Thoracic aorta (tissue), 2 donors: ENCODE measurements at places on chromosomes 16 and 17. TPM values are rescaled to one million over a fixed set of nuclear protein-coding genes. Genes with fewer than 3 reads are reported as not detected.

TBX21 gene
- not detected for total RNA-seq

CEP295NL gene
- total RNA-seq = 6.8 TPM

MARF1 gene
- total RNA-seq = 49.6 TPM

GINS2 gene
- total RNA-seq = 0.28 TPM

DNA sequence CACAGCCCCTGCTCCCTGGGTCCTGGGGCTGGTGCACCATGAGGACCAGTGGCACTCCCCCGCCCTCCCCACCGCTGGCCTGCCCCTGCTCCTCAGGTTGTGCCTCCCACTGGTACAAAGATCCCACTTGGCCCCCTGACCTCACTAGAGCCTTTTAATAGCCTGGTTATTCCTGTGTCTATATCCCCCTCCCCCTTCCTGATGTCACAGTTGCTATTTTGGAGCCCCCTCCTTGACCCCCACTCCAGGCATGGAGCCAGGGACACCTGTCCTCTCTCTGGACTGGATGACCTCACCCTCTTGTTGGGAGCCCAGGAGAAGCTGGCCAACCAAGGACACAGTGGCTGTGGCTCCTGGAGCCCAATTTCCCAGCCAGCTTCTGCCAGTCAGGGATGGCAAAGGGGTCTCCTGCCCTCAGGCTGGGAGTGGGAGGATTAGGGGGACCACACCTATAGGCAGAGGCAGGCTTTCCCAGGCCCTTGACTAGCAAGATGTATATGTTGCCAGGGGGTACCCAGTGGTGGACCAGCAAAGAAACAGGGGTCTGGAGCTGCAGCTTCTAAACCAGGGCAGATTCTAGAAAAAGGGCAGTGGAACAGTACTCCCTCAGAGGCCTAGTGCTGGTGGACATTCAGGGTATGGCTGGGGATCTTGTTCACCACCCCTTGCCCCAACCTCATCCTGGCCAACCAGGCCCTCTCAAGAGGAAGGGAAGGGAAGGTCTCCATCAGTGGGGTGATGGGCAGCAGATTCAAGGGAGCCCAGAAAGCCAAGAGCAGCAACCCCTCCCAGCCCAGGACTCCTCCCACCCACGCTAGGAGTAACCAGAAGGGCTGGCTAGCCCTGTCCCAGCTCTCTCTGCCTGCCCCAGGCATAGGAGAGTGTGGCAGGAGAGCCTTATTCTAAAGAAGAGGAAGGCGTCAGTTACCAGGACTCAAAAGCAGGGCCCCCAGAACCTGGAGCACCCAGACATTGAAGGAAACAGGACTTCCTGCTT, 10.9 kb downstream of the HDAC5 start:
- DNase-seq = no peak
- H3K27me3 ChIP-seq = no peaks in the 10 kb centered on the region
- peak overlapping the region; percentile 97 for H3K27ac ChIP-seq
- no peak overlapping the region for H3K4me3 ChIP-seq

GRCh38 chr16:6265968-6266367, 1066.7 kb upstream of the RBFOX1 start:
- H3K27ac ChIP-seq = no peak overlapping the region
- H3K27me3 ChIP-seq = no peaks in the 10 kb centered on the region
- H3K4me3 ChIP-seq = no peak overlapping the region
- no peak for DNase-seq
- H3K36me3 ChIP-seq = no peaks in the 10 kb centered on the region

DNA sequence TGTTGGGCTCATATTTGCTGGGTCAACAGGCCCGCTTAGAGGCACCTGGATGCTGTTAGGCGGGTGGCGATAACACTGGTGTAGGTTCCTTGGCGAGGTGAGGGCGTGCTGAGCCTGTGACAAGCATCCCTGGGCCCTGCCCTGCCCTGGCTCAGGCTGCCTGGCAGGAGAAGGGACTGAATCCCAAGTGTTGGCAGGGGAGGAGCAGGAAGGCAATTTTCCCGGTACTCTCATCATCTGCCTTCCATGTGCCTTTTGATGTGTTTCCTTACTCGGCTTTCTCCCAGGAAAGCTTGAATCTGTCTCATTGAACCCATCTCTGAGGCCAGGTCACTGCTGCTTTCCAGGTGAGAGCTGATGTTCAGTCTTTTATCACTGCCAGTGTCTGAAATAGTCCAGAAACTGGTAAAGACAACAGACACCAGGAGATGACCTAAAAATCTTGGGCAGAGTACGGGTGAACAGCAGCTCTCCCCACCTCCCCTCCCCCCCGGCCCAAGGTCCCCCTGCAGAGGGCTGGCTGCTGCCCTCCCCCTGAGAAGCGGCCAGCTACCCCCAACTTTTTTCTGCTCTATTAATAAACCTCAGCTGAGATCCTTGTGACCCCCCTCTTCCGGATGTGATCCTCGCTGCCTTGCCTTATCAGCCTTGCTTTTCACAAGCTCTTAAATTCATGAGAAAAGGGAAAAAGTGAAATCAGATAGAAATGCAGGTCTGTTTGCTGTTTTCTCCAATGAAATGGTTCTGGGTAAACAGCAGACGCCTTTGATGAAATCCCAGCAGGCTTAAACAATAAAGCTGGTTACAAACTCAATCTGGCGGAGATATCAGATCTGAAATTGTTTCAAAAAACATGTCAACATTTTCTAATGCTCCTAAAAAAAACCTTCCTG, 29.0 kb downstream of the RTN4RL1 start:
- no peak for DNase-seq
- H3K27ac ChIP-seq = no peak overlapping the region
- H3K36me3 ChIP-seq = no peaks in the 10 kb centered on the region
- no peak overlapping the region for H3K4me3 ChIP-seq
- peaks cover 26% of the 10 kb centered on the region for H3K4me1 ChIP-seq

DNA sequence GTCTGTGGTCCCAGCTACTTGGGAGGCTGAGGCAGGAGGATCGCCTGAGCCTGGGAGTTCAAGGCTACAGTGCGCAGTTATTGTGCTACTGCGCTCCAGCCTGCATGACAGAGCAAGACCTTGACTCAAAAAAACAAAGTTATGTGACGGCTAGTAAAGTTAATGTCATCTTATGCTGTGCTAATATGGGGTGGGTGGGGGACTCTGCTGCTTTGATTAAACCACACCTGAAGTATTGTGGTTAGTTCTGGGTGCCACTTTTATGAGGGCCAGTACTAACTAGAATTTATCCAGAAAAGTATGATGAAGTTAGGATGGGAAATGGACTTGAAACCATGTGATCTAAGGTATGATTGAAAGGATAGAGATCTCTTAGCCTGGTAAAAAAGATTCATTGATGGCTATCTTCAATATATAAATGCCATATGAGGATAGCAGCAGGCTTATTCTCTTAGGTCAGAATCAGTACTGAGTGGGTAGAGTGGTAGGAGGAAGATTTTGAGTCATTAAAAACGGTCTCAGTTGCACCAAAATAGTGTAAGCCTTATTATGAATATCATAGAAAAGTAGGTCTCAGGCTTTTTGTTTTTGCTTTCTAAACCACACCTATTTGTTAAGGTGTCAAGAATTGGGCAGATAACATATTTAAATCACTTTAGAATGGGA, 5.6 kb downstream of the WSB1 start:
- no peaks in the 10 kb centered on the region for H3K36me3 ChIP-seq
- peaks cover 75% of the 10 kb centered on the region for H3K4me1 ChIP-seq
- peak overlapping the region; percentile 10 for H3K4me3 ChIP-seq
- no peak overlapping the region for H3K27ac ChIP-seq
- no peaks in the 10 kb centered on the region for H3K27me3 ChIP-seq

DNA sequence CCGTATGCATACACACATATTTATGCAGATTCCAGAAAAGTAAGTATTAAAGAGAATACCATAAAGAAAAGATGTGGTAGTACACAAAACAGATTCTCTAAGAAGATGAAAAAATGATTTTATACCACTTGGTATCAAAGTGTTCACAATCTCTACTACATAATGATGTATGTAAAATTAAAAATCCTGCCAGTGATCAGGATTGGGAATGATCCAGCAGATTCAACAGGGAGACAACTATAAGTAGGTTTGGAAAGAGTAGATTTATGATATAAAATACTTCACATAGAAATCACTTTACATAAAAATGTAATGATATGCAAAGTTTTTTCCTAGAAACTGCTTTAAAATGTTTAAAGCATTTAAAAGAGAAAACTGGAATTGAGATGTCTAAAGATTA, 447.0 kb downstream of the CNTNAP4 start:
- H3K27ac ChIP-seq = no peak overlapping the region
- no peaks in the 10 kb centered on the region for H3K36me3 ChIP-seq
- no peaks in the 10 kb centered on the region for H3K4me1 ChIP-seq
- DNase-seq = no peak
- no peaks in the 10 kb centered on the region for H3K27me3 ChIP-seq

GRCh38 chr17:50501054-50501453, 7.2 kb upstream of the MYCBPAP start:
- no peaks in the 10 kb centered on the region for H3K36me3 ChIP-seq
- no peak for DNase-seq
- H3K4me1 ChIP-seq = no peaks in the 10 kb centered on the region
- no peak overlapping the region for H3K27ac ChIP-seq
- H3K4me3 ChIP-seq = no peak overlapping the region

GRCh38 chr16:25073854-25074253, 37.7 kb upstream of the LCMT1 start:
- no peak overlapping the region for H3K4me3 ChIP-seq
- no peak overlapping the region for H3K27ac ChIP-seq
- no peaks in the 10 kb centered on the region for H3K27me3 ChIP-seq
- H3K36me3 ChIP-seq = no peaks in the 10 kb centered on the region
- no peak for DNase-seq

GRCh38 chr17:8021565-8022359, 17.1 kb upstream of the ALOX15B start:
- no peaks in the 10 kb centered on the region for H3K36me3 ChIP-seq
- no peak overlapping the region for H3K4me3 ChIP-seq
- no peak for DNase-seq
- H3K27ac ChIP-seq = no peak overlapping the region

GRCh38 chr16:52408191-52408845, 138.6 kb downstream of the TOX3 start:
- H3K27ac ChIP-seq = no peak overlapping the region
- no peak for DNase-seq
- no peaks in the 10 kb centered on the region for H3K27me3 ChIP-seq
- no peak overlapping the region for H3K4me3 ChIP-seq

DNA sequence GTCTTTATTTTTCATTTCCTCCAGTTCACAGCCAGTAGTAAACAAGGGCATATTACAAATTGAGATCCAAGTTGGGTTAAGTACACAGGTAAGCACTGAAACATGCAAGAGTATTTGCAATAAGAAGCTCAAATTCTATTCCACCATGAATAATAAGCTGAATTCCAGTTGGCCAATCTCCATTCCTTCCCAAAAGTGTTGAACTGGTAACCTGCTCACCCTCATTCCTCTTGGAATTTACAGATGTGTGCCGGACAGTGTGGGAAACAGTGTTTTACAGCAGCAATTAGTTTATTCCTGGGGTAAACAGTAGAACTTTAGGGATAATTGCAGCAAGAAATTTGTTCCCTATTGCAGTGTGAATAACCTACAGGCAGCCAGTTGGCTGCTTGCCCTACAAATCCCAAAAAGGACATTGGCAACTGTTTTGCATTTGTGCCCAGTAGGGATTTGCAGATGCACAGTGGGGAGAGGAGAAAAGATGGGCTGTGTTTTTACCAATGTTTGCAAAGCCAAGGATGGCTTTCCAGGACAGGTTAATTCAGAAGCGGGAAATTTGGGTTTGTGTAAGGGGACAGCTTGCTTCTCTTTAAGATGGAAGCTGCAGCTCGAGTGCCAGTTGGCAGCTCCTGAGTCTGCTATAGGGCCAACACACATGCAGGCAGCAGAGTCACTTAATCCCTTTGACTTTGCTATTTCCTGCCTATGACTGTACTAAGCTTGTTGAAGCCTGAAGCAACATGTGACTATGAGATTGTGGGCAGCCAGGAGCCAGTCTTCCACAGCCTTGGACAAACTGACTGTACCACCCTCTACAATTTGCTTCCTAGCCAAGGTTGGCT, 318.9 kb downstream of the MAP2K6 start:
- no peaks in the 10 kb centered on the region for H3K4me1 ChIP-seq
- no peak overlapping the region for H3K4me3 ChIP-seq
- no peaks in the 10 kb centered on the region for H3K36me3 ChIP-seq
- no peaks in the 10 kb centered on the region for H3K27me3 ChIP-seq
- DNase-seq = no peak
